ENCODE measurements at places on chromosomes 2 and 18.
A peak's percentile ranks its signal among the peaks of the same experiment; 100 is the strongest.

GRCh38 chr2:42118754-42119569 lies 50.2 kb upstream of the EML4 start:
- no peak for DNase-seq
- H3K4me3 ChIP-seq: no peak overlapping the region
- no peaks in the 10 kb centered on the region for H3K27me3 ChIP-seq

- H3K4me3 ChIP-seq: no peak overlapping the region
- no peak for DNase-seq
- no peak overlapping the region for H3K27ac ChIP-seq
- H3K36me3 ChIP-seq: no peaks in the 10 kb centered on the region
- H3K4me1 ChIP-seq: peaks cover 20% of the 10 kb centered on the region
Observed at GRCh38 chr18:70292628-70293027, 3.8 kb downstream of the SOCS6 start.

- H3K4me3 ChIP-seq: no peak overlapping the region
- DNase-seq: no peak
- peaks cover 19% of the 10 kb centered on the region for H3K4me1 ChIP-seq
- no peaks in the 10 kb centered on the region for H3K27me3 ChIP-seq
- peaks cover 4% of the 10 kb centered on the region for H3K36me3 ChIP-seq
Observed at GRCh38 chr2:236367506-236368289, 103.5 kb upstream of the ASB18 start.

- DNase-seq: no peak
- no peaks in the 10 kb centered on the region for H3K27me3 ChIP-seq
- H3K4me3 ChIP-seq: no peak overlapping the region
- no peaks in the 10 kb centered on the region for H3K4me1 ChIP-seq
Observed at GRCh38 chr2:159266554-159266953, 19.9 kb downstream of the WDSUB1 start.

DNA sequence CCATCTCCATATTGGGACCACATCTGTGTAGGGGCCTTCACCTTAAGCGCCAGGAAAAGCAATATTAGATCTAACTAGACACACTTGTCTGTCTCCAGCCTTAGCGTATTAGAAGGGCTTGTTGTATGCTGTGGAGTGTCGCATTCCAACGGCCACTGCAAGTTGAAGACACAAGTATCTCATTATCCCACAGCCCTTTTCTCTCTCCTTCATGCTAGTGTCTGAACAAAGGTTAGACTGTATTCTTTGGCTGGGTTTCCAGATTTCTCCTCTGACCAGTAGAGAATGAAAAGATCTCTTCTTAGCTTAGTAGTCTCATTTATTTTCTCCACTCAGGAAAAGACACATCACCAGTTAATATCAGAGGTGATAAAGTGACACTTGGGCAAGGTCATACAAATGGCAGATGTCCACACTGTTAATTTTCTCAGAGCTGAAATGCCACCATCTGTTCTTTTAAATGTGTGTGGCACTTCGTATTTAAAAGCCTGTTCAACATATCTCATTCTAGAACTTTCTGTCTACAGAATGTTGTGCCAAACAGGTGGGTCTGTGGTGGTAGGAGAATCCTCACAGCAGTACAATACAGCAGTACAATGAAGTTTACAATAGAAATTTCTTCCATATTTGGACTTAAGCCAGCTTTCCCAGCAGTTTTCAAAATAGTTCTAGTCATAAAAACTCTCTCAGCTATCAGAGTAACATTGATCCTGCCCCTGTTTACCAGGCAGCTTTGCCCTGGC lies 94.0 kb upstream of the ITGA6 start:
- peaks cover 4% of the 10 kb centered on the region for H3K4me1 ChIP-seq
- H3K27me3 ChIP-seq: no peaks in the 10 kb centered on the region
- no peak for DNase-seq
- H3K36me3 ChIP-seq: no peaks in the 10 kb centered on the region
- no peak overlapping the region for H3K27ac ChIP-seq

GRCh38 chr2:96764253-96764637 lies 3.5 kb downstream of the CNNM4 start:
- no peak overlapping the region for H3K27ac ChIP-seq
- no peaks in the 10 kb centered on the region for H3K27me3 ChIP-seq
- H3K4me1 ChIP-seq: peaks cover 47% of the 10 kb centered on the region
- DNase-seq: peak; percentile 13
- H3K4me3 ChIP-seq: peak overlapping the region; percentile 40

DNA sequence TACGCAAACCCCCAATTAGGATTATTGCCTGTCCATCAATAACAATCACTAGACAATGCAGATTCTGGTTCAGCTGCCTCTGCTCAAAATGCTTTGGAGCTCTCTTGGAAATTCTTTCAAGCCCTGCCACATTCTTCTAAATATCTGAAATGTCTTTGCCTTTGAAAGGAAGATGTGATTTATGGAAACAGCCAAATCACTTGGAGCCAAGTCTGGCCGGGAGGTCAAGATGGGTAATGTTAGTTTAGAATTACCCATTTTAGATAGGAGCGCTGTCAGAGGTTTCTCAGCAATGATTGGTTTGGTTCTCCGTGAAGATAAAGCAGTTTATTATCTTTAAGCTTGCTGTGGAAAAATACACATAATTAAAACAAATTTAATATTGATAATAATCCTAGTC lies 306.7 kb downstream of the SETBP1 start:
- no peaks in the 10 kb centered on the region for H3K4me1 ChIP-seq
- no peaks in the 10 kb centered on the region for H3K27me3 ChIP-seq
- no peak for DNase-seq
- H3K27ac ChIP-seq: no peak overlapping the region
- H3K4me3 ChIP-seq: no peak overlapping the region

GRCh38 chr2:177631680-177632079 lies 239.1 kb downstream of the AGPS start:
- no peaks in the 10 kb centered on the region for H3K27me3 ChIP-seq
- no peak overlapping the region for H3K4me3 ChIP-seq
- peaks cover 5% of the 10 kb centered on the region for H3K4me1 ChIP-seq

GRCh38 chr18:31407649-31408048 lies 31.1 kb downstream of the DSG4 start:
- no peak overlapping the region for H3K27ac ChIP-seq
- no peaks in the 10 kb centered on the region for H3K4me1 ChIP-seq
- no peak for DNase-seq
- H3K4me3 ChIP-seq: no peak overlapping the region
- H3K27me3 ChIP-seq: no peaks in the 10 kb centered on the region
- H3K36me3 ChIP-seq: no peaks in the 10 kb centered on the region

- H3K27me3 ChIP-seq: no peaks in the 10 kb centered on the region
- H3K4me1 ChIP-seq: peaks cover 38% of the 10 kb centered on the region
- H3K27ac ChIP-seq: peak overlapping the region; percentile 78
- no peaks in the 10 kb centered on the region for H3K36me3 ChIP-seq
Observed at GRCh38 chr2:8488001-8488738, 193.7 kb upstream of the ID2 start.

- H3K4me3 ChIP-seq: no peak overlapping the region
- H3K4me1 ChIP-seq: no peaks in the 10 kb centered on the region
- no peak overlapping the region for H3K27ac ChIP-seq
- no peak for DNase-seq
Observed at GRCh38 chr18:8601277-8602032, 7.8 kb upstream of the RAB12 start.

DNA sequence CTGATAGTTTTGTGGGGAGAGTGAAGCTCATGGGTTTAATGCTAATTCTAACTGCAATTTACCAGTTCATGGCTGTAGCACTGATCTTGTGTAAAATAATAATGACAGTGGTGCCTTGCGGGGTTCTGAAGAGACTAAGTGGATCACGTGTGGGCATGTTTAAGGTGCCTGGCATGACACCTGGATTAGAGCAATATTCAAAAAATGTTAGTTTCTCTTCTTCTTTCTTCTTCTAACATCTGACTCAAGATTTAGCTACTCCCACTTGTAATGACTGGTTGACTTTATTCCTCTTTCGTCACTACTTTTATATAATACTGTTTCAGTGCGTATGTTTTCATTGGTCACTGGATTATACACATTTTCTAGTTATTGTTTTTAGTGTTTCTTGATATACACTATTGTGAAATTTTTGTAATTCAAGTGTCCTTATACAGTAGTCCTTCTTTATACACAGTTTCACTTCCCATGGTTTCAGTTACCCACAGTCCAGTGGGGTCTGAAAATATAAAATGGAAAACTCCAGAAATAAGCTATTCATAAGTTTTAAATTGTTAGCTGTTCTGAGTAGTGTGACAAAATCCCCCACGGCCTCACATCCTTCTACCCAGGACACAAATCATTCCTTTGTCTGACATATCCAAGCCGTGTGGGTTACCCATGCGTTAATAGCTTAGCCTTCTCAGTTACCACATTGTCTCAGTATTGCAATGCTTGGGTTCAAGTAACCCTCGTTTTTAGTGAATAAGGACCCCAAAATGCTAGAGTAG lies 662.2 kb upstream of the CNTNAP5 start:
- H3K36me3 ChIP-seq: no peaks in the 10 kb centered on the region
- no peaks in the 10 kb centered on the region for H3K4me1 ChIP-seq
- H3K27me3 ChIP-seq: no peaks in the 10 kb centered on the region
- H3K4me3 ChIP-seq: no peak overlapping the region

DNA sequence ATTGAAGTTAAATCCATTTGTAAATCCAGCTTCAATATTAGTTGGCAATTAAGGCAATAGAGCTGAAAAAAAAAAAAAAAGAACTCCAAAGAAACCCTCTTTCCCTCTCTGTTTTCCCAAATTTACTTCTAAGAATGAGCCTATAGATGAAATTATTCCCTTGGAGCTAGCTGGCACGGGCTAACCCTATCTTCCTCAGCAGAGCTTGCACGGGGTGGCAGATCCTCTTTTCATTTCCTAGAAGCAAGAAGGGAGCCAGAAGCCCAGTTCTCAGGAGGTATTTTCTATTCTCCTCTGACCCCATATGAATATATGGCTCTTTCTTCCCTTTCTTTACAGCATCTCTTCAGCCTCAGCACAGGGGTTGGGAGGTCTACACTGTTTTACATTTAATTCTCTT lies 426.0 kb downstream of the TGIF1 start:
- no peaks in the 10 kb centered on the region for H3K27me3 ChIP-seq
- no peak for DNase-seq
- peaks cover 13% of the 10 kb centered on the region for H3K36me3 ChIP-seq
- H3K4me1 ChIP-seq: no peaks in the 10 kb centered on the region
- H3K4me3 ChIP-seq: no peak overlapping the region

DNA sequence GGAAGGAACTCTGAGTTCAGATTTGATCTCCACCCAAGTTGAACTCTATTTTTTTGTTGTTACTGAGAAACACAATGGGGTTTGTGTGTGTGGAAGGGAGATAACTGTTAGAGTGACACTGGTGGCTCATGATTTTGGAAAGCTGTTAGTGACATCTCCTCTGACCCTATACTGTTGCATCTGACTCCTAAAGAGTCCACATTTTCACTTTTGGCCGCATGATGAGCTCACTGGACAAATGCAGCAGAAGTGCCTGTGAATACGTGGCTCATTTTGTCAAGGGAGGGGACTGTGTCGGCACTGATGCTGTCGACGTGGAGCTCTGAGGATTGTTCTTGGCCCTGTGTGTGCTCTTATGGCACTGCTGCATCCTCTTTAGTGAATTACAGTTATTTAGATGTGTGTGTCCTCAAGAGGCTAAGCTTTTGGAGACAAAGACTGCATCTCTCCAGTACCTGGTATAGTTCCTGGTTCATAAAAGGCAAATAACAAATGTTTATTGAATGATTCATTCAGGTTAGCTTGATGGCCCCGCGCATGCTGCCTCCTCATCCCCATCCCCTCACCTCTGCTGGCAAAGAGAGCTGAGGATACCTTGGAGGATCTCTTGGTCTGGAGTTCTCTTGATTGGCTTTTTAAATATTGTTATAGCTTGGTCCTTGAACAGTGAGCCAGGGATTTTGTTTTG lies 135.4 kb downstream of the PHLPP1 start:
- no peak overlapping the region for H3K27ac ChIP-seq
- H3K36me3 ChIP-seq: no peaks in the 10 kb centered on the region
- DNase-seq: no peak

GRCh38 chr18:27839141-27839540 lies 337.8 kb downstream of the CDH2 start:
- no peak overlapping the region for H3K4me3 ChIP-seq
- H3K27ac ChIP-seq: no peak overlapping the region
- no peaks in the 10 kb centered on the region for H3K4me1 ChIP-seq
- no peak for DNase-seq
- no peaks in the 10 kb centered on the region for H3K36me3 ChIP-seq

GRCh38 chr18:76721207-76721996 lies 101.0 kb upstream of the ZNF236 start:
- H3K36me3 ChIP-seq: no peaks in the 10 kb centered on the region
- no peak overlapping the region for H3K27ac ChIP-seq
- no peaks in the 10 kb centered on the region for H3K4me1 ChIP-seq

GRCh38 chr18:79239631-79240030 lies 156.1 kb upstream of the NFATC1 start:
- peaks cover 9% of the 10 kb centered on the region for H3K36me3 ChIP-seq
- H3K4me3 ChIP-seq: no peak overlapping the region
- DNase-seq: no peak

- no peaks in the 10 kb centered on the region for H3K27me3 ChIP-seq
- DNase-seq: no peak
- H3K4me1 ChIP-seq: no peaks in the 10 kb centered on the region
- H3K27ac ChIP-seq: no peak overlapping the region
- H3K36me3 ChIP-seq: no peaks in the 10 kb centered on the region
- H3K4me3 ChIP-seq: no peak overlapping the region
Observed at GRCh38 chr2:100736121-100736915, 83.6 kb upstream of the NPAS2 start.

GRCh38 chr18:73201940-73202339 lies 334.2 kb upstream of the NETO1 start:
- H3K27ac ChIP-seq: no peak overlapping the region
- no peaks in the 10 kb centered on the region for H3K36me3 ChIP-seq
- no peaks in the 10 kb centered on the region for H3K27me3 ChIP-seq
- no peaks in the 10 kb centered on the region for H3K4me1 ChIP-seq
- no peak overlapping the region for H3K4me3 ChIP-seq

DNA sequence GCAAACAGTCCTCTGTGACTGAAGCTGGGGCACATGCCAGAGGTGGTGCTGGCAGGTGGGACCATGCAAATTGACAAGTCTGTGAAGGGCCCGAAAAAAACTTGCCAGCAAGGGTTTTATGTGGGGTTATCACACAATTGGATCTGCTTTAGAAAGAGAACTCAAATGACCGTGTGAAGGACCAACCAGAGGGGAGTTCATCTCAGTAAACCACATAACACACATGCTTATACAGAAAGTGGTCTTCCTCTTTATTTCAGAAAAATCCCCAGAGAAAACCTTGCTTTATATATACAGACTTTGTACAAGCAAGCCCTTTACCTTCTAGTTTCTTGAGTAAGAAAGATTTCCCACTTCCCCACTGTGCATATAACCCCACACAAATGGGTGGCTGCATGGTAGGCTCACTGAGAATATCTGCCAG lies 46.7 kb downstream of the KIDINS220 start:
- no peak overlapping the region for H3K4me3 ChIP-seq
- peaks cover 37% of the 10 kb centered on the region for H3K36me3 ChIP-seq
- DNase-seq: no peak
- H3K27me3 ChIP-seq: no peaks in the 10 kb centered on the region

- H3K27me3 ChIP-seq: no peaks in the 10 kb centered on the region
- no peak overlapping the region for H3K4me3 ChIP-seq
- DNase-seq: no peak
- peaks cover 3% of the 10 kb centered on the region for H3K4me1 ChIP-seq
Observed at GRCh38 chr2:237720957-237721356, 77.6 kb upstream of the RBM44 start.

GRCh38 chr18:27749194-27749593 lies 427.7 kb downstream of the CDH2 start:
- no peak overlapping the region for H3K4me3 ChIP-seq
- H3K27ac ChIP-seq: no peak overlapping the region
- no peaks in the 10 kb centered on the region for H3K36me3 ChIP-seq
- no peak for DNase-seq
- no peaks in the 10 kb centered on the region for H3K27me3 ChIP-seq
- no peaks in the 10 kb centered on the region for H3K4me1 ChIP-seq

Measured in spinal cord (tissue), 10 donors.